ENCODE measurements at places on chromosomes 4 and X.

DNA sequence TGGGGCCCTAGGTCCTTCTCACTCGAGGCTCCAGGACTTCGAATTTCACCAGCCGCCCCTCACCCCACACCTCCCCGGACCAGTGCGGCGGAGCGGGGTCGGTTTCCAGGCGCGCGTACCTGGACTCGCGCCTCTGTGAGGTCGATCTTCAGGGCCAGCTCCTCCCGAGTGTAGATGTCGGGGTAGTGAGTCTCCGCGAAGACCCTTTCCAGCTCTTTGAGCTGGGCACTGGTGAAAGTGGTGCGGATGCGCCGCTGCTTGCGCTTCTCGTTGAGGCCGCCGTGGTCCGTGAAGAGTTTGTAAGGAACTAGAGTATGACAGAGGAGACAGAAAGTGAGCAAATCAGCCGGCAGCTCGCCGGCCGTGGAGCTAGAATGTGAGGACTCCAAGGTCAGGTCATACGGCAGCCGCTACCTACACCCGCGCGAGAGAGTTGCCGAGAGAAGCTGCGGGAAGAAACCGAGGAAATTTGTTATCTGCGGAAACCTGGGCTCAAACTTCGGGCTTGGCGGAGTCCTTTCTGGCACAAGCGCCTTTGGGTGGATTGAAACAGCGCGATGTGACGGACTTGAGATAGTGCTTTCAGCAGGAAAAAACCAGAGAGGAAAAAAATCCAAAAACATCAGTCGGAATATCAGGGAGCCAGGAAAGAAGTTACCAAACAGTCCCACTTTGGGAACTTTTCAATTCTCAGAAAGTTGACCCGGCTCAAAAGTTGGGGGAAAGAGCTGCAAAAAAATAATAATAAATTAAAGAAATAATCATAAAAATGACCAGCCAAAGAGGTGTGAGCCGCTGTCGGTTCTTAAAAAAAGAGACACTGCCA is 1.1 kb downstream of the PHOX2B start:
- no peak for DNase-seq

- DNase-seq: no peak
Observed at GRCh38 chr4:84451546-84451945, 47.5 kb downstream of the NKX6-1 start.

DNA sequence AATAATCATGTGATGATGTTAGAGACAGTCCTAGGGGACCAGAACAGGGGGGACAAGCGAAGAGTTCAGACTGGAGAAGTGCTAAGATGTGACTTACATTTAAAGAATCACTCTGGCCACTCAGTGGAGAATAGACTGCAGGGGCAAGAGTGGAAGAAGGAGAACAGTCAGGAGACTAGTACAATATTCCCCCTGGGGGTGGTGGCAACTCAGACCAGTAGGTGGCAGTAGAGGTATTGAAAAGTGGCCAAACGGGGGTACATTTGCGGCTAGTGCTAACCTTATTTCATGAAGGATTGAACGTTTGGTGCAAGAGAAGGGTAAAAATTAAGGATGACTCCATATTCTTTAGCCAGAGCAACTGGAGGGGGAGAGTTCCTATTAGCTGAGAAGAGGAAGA is 2.7 kb upstream of the BMX start:
- peak; percentile 53 for DNase-seq

DNA sequence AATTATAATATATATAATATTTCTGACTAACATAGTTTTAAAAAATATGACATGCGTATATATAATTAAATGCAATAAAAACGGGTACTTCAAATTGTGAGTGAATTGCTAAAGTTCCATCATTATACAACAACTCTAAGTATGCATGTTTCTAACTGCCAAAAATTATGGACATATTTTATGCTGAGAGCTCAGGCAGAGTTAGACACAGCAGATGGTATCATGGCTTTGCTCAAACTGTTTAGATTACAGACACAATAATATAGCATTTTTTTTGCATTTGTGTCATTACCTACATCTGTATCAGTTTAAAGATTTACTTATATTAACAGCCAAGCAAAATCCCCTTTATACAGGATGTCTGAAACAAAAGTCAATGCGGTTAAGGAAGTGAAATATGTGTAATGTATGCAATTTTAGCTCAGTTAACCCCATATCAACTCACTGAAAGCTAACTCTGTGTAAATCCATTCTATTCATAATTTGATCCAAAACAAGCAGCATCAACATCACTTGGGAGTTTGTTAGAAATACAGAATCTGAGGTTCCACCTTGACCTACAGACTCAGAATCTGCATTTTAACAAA is 119.1 kb upstream of the CNKSR2 start:
- no peak for DNase-seq

- DNase-seq: no peak
Observed at GRCh38 chrX:17692709-17693346, 44.5 kb upstream of the SCML1 start.

DNA sequence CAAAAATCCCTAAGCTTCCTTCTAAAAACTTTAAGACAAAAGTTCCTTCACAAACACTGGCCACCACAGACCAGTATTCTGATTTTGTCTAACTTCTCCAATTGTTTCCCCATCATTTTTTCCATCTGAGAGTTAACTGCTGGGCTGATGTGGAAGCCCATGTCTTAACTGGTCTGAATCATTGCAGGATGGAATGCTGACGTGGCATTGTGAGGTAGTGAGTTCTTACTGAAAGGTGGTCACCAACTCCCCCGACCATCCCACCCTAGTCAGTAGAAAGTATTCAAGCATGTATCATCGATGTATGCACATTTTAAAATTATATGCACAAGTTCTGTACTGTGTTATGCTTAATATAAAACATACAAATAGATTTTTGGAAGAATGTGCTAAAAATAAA is 99.1 kb upstream of the SMIM10 start:
- DNase-seq: no peak

GRCh38 chrX:70508296-70508911 is 63.8 kb downstream of the DLG3 start:
- no peak for DNase-seq

GRCh38 chr4:106369456-106370060 is 980 bp upstream of the GIMD1 start:
- DNase-seq: peak; percentile 17

DNA sequence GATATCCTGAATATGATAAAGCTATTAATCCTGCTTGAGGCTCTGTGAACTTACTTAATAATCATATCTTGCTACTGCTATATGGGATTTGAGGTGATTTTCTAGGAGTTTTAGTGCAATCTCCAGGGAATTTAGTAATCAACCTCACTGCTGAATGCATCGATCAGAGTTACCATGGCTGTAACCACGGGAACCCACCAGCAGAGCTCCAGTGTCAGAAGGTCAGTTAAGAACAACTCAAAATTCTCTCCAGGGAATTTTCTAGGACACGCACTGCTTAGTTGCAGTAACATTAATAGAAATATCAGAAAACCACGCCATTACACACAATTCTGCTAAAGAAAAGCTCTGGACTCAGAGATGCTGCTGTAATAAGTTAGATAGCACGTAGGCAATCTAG is 1477.2 kb upstream of the TENM3 start:
- no peak for DNase-seq

DNA sequence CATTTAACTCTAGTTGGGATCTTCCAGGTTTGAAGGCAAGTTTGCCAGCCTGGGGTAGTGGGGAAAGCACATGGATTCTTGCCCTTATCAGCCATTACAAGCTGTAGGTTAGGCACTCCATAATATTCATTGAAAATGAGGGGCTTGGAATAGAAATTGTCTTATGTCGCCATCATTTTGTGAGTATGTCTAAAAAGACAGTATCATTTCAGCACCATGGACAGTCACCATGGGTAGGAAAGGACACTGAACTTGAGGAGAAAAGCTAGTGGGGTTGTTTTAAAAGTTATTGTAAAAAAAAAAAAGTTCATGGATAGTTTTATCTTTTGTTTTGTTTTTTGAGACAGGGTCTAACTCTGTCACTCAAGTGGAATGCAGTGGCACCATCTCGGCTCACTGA is 356.1 kb downstream of the HNRNPD start:
- peak; percentile 1 for DNase-seq

DNA sequence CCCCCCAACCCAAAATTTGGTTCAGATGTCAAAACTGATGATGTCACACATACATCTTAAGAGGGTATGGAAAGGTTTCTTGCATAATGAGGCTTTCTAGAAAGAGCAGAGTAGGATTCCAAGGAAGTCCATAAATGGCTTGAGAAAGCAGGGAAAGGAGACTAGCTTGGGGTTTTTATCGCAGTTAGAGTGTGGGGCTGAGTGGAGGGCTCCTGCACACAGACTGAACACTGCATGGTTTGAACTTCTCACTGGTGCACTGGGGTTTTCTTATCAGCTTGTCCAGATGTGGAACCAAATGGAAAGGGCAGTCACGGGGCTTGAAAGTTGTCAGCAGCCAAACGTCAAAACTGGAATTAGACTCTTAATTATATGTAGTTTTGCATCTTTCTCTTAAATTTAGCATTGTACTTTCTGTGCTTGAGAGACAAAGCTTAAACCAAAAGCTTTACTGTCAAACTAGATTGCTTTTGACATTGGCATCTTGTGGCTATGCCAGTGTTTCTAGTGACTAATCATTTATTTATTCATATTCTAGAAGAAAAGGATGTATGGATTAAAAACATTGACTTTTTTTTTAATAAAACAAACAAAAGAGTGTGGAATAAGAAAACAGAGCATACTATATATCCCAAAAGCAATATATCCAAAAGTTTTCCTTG is 78.3 kb upstream of the STIM2 start:
- DNase-seq: no peak

DNA sequence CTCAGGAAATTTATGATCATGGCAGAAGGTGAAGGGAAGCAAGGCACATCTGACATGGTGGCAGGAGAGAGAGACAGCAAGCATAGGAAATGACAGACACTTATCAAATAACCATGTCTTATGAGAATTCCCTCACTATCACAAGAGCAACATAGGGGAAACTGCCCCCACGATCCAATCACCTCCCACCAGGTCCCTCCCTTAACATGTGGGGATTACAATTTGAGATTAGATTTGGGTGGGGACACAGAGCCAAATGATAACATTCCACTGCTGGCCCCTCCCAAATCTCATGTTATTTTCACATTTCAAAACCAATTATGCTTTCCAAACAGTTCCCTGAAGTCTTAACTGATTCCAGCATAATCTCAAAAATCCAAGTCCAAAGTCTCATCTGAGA is 8.2 kb upstream of the TMA16 start:
- no peak for DNase-seq

- no peak for DNase-seq
Observed at GRCh38 chr4:10971800-10972401, 287.3 kb upstream of the CLNK start.

DNA sequence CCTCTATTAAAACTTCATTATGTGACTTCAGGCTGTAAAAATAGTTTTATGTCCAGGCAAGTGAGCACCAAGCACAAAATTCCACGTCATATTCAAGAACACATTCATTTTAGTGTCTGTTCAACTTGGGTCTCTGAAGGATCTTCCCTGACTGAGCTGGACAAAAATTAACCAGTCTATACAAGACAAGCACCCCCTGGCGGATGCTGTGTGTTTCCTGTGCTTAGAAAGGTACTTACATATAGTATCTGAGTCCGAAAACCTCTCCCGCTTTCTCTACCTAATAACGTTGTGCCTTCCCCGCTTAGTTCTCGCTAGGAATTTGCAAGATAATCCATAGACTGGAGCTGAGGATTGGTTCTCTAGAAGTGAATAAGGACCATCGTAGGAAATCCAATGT is 2214.5 kb upstream of the TENM3 start:
- DNase-seq: no peak

All from CD4-positive, alpha-beta T cell treated with Interleukin-17A for 1 hour (primary cell).